HS-5 (cell line): ENCODE measurements at places on chromosomes 11 and 22.

DNA sequence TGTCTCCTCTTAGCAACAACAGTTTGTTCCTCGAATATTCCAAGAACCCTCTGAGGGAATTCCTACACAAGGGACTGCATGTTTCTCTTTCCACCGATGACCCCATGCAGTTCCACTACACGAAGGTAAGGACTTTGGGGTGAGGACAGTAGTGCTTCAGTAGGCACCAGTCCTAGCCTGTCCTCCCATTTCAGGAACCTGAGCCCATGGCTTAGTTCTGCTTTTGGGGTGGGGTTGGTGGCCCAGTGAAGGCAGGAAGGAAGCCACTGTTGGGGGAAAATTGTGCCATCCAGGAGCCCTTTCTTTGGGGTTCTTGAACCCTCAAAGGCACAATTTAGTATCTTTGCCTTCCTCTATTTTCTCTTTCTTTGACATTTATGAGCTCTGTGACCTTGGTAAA is 38.2 kb downstream of the RNF141 start:
- no peak for DNase-seq

- DNase-seq, result no peak
Observed at GRCh38 chr11:113778111-113778910, 1.3 kb upstream of the CLDN25 start.

GRCh38 chr22:22207845-22208564 is 36.6 kb upstream of the VPREB1 start:
- peak; percentile 26 for DNase-seq

DNA sequence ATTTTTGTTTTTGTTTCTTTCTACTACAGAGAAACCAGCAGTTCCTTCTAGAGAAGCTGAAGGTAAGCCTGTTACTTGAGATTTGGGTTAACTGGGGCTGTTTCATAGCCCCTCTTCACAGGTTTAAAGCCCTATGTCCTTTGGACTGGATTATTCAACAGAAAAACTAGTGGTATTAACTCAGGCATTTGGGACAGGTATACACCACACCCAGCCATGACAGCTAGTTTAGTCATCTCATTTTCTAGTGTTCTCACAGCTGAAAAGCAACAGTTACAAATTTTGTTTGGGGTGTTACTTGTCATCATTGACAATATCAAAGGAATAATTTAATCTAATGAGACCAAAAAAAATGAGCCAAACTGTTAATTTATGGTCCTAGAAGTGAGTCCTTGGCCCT is 14.0 kb downstream of the LAYN start:
- DNase-seq, result no peak

DNA sequence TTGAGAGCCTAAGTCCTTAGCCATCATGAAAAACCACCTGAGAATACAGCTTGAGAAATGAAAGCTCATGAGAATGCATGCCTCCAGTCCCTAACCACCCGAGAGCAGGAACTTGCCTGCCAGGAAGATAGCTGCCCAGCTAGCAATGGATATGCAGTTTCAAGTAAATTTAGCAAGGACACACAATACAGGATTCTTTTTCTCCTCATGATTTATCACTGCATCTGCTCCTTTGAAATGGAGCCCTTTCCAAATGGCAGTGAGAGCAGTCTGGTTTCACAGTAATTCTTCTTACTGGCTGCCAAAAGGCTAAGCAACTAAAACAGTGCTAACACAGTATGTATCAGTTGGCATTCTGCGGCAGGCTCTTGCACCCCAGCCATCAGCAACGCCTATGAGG is 109.9 kb downstream of the MICAL3 start:
- DNase-seq, result no peak

GRCh38 chr11:106288057-106288456 is 210.6 kb downstream of the AASDHPPT start:
- DNase-seq, result no peak

DNA sequence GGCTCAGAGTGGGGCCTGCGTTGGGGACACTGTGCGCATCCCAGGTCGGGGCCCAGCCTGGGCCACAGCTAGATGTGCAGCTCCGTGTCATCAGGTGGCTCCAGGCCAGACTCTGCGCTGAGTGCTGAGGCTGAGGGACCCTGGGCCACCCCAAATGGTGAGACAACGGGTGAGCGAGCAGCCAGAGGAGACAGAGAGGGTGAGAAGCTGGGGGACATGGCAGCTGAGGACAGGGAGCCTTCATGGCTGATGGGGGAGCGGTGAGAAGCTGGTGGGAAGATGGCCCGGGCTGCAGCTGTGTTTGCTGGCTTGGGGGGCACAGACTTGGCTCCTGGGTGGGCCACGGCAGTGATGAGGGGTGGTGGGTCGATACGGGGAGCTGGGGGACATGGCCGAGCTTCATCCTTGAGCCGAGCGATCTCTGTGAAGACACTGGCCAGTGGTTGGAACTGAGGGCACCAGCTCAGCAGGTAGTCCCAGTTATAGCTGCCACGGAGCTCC is 2.5 kb upstream of the TPP1 start:
- DNase-seq, result no peak

GRCh38 chr11:60825118-60825517 is 16.8 kb upstream of the CCDC86 start:
- no peak for DNase-seq

DNA sequence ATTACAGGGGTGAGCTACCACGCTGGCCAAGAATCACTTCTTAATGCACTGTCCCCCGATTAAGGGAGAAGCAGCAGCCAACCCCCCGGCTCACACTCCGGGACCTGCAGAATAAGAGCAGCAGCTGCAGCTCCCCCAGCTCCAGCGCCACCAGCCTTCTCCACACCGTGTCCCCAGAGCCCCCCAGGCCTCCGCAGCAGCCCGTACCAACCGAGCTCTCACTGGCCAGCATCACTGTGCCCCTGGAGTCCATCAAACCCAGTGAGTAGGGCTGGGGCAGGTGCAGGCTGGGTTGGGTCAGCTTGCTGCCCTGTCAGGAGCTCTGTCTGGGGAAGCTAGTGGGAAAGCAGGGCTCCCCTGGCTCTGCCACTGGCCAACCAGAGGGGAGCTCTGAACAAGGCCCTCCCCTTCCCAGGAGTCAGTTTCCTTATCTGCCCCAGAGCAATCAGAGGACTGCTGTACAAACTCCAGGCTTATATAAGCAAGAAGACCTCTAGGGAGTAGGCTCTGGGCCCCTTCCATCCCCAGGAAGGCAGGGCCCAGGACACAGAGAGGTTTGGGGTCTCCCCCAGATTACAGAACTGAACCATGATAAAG is 8.5 kb upstream of the SH3BP1 start:
- no peak for DNase-seq

- peak; percentile 78 for DNase-seq
Observed at GRCh38 chr11:19934828-19935259, 222.2 kb downstream of the NAV2 start.

DNA sequence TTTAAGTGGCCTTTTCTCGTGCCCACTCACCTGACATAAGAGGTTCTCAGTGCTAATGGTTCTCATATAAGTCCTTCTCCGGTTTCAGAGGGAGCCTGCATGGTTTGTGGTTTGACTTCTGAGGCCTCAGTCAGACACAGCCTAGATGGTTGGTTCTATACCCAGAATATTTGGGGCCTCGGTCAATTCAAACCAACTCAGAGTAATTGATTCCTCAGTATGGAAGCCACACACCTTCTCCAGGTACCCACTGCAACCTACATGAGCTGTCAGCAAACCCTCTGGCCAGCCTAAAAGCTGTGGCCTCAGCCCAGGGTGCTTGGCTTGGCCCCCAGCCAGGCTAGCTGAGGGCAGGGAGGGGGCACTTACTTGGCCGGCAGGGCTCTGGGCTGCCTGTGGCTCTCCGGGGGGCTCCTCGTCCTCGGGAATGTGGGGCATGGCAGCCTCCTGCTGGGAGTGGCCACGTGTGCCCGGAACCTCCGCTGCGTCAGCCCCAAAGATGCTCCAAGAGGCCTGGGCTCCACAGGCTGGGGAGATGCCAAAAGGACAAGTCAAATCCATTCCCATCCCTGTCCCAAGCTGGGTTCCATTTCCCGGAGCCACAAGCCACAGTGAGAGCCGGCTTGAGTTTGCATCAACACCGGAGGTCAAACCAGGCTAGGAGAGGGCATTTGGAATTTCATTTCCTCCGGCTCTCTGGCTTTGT is 41.7 kb downstream of the IRAG1 start:
- no peak for DNase-seq

GRCh38 chr11:83336993-83337392 is 50.8 kb upstream of the CCDC90B start:
- DNase-seq, result no peak

GRCh38 chr11:134283461-134284230 is 7.5 kb downstream of the GLB1L3 start:
- no peak for DNase-seq

DNA sequence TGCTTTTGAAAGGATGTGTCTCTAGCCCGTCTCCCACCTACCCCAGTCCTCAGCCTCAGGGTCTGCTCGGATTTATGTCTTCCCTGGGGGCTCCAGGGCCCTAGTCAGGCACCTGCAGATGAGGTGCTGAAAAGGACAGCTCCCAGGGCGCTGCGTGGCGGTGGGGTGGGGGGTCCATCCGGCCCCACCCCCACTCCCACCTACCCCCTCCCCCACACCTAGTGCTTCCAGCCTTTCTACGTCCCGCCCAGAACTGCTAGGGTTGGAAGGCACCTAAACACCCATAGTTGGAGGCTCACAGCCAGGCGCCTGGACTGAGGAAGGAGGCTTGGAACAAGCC is 1.4 kb upstream of the ROBO3 start:
- DNase-seq, result no peak

DNA sequence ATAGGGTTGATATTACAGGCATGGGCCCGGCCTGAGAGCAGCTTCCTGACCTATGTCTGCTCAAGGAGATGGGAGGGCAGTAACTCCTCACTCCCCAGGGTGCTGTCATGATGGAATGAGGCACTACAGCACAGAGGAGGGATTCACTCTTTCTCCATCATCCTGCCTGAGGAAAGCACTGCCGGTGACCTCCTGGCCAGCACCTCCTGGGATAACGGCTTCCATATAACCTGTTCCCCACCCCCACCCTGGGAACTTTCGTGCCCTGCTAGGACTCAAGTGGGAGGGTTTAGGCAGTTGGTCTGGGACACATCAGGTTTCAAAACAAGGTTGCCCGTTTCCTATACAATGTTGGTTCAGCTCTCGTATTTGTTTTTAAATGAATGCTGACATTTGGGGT is 42.7 kb upstream of the MN1 start:
- DNase-seq, result no peak

DNA sequence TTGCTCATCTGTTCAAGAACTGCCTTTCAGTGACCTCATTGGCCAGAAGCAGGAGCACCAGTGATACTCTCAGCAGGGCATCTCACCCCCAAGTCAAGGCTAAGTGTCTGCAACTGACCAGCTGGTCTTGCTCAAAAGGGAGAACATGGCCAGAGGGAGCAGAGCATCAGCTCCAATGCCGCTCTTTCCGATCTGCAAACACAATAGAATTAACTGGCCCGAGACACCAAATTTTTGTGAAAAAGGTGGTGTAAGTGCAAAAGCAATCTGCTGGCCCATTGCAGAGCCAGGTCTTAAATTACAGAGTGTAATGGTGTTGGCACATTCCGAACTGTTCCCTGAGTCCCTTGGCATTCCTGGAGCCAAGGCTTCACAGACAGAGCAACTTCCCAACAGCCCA is 97.0 kb downstream of the PKNOX2 start:
- no peak for DNase-seq

DNA sequence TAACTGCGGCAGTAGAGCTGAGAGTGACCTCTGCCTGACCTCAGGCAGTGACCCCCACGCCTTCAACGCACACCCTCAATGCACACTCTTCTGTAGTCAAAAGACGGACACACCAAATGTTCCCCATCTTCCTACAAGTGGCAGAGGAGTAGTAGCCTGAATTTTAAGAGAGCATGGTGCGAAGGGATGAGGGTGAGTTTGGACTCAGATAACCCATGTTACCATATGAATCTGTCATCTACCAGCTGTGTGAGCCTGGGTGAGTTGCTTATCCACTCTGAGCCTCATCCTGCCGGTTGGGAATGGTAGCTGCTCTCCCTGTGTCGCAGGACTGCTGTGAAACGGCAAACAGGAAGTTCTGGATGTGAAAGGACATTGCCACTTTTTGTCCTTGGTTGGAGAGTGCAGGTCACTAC is 20.6 kb upstream of the ROBO3 start:
- no peak for DNase-seq

DNA sequence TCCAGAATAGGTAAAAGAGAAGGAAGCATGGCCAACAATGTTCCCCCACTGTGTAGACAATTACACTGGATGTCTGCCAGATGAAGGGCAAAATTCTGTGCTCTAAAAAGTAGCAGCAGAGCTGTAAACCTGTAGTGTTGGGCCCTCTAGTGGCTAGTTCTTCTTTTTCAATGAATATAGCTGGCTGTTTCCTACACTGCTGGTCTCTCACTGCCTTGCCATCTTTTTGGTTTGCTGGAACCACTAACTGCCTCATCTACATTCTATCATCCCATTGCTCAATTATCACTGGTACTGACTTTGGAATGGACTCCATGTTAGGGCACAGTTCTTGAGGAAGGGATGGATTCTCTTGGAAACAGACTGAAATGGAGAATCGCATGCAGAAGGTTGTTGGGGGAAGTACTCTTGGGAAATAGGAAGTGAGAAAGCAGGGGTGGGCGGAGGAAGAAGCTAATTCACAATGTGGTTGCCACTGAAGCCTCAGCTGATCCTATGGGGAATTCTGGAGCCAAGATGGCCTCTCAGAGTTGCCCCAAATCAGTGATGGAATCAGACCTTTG is 17.9 kb downstream of the KCNE3 start:
- peak; percentile 69 for DNase-seq

DNA sequence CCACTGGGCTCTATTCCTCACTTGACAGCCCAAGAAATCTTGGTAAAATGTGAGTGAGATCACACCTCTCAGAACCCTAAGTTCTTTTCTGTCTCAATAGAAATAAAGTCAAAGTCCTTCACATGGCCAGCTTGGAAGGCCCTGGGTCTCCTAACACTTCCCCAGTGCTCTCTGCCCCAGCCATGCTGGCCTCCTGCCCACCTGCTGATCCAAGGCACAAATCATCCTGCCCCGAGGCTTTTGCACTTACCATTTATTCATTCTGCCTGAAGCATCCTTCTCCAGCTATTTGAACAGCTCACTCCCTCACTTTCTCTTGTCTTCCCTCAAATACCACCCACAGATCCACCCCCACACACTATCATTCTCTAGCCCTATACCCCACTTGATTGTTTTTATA is 26.4 kb downstream of the ISX start:
- no peak for DNase-seq
